ENCODE measurements at places on chromosomes 12 and 14.

DNA sequence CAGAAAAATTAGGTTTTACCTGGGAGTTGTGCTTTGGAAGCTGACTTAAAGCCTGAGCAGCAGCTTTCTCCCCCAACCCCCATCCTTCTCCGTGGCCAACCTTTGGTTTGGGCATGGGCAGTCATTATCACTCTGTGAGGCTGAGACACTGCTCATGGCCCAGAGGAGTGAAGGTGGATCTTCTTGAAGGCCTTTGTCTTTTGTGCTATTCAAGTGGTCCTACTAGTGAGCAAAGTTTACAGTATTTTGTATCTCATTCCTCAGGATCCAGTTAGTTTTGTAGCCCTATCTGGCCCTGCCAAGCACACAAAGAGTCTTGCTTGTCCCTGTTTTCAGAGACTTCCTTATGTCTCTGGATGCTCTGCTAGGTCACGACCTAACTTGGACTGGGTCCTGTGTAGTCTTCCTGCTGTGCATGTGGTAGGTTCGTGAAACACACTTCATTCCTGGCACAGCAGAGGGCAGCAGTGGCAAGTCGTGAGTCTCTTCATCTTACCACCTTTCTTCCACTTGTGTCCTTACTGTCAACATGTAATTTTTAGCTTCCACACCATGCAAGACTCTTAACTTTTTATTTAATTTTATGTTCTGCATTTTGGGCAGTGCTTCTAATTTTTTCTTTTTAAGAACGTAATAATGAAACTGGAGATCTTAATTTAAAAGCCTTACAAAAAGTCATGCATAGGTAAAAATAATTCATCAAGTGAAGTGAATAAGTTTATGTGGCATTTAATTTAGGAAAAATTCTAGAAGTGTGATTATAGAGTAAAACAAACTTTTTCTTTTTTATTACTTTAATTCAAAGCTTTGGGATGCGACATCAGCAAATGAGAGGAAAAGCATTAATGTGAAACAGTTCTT is 53.7 kb downstream of the APAF1 start:
- peak; percentile 27 for DNase-seq

- no peak for DNase-seq
Observed at GRCh38 chr14:74400031-74400685, 25.9 kb downstream of the SYNDIG1L start.

- no peak for DNase-seq
Observed at GRCh38 chr12:87768501-87769287, 260.5 kb downstream of the C12orf50 start.

- peak; percentile 83 for DNase-seq
Observed at GRCh38 chr14:54564868-54565784, 1.8 kb upstream of the SAMD4A start.

GRCh38 chr12:106285982-106286381 is 16.6 kb upstream of the TCP11L2 start:
- DNase-seq = no peak

- no peak for DNase-seq
Observed at GRCh38 chr12:108668542-108668941, 34.8 kb upstream of the SELPLG start.

DNA sequence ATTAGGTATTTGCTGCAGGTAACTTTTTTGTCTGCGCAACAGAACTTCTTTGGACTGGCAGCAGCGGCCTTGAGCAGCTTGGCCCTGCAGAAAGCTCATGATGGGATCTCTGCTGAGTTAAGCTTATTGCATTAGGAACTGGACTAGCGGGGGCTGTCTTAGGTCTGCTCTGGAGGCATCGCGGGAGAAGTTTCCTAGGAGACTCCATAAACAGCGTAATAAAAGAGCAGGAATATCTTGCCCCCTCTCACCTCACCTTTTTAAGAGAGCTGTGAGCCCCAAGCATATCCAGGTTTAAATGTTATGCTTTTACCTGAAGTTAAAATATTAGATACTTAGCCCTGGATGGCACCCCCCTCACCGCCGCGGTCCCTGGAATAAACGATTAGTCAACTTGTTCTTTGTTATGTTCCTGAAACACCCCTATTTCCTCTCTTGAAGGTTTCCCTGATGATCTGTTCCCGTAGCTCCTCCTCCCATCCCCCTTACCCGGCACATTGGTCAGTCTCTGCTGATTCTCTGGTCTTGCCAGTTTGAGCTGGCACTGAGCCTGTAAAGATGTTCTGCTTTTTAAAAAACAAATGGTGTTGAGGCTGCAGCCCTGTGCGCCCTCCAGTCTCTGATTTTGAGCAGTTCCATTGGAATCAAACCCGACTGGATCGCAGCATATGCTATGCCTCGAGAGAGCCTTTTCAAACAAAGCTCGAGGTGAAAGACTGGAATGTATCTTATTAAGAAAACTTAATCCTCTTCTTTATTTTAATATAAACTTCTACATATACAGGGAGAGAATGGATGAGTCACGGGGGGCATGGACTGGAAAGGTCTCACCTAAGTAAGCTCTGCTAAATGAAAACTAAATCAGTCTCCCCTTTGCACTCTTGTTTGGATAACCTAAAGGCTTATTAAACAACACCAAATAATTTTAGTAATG is 1.9 kb downstream of the MLXIP start:
- no peak for DNase-seq

DNA sequence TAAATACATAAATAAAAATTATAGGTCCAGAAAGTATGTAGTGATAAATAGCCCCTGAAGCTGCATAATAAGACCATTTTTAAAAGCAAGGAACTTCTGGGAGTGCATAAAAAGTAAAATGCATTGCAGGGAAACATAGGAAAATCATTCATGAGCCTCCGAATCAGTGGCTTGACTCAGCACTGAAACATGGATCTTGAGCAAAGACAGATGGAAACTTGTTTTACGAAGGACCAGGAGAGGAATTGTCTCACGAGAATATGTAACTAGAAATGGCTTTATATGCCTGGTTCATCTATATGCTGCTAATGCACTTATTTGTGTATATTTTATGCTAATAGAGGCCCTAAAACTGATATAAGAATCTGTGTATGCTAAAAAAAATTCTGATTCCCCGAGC is 14.7 kb downstream of the TMEM30B start:
- no peak for DNase-seq

DNA sequence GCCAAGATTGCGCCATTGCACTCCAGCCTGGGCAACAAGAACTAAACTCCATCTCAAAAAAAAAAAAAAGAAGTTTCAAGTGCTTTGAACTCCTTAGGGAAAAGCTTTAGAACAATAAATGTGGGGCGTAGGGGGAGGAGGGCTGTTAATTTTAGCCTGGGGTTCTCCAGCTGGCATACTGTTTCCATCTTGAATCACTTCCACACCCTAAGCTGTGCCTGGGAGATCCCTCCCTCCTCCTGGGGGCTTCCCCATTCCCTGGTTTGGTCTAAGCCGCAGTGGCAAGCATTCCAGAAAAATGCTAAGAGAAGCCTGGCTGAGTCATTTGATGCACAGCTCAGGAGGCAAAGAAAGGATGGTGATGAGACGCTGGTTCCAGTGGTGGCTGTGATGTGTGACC is 2.3 kb upstream of the ZNF384 start:
- DNase-seq = no peak

- no peak for DNase-seq
Observed at GRCh38 chr12:54937929-54938328, 46.6 kb downstream of the TESPA1 start.

GRCh38 chr12:2501464-2502191 is 293.1 kb upstream of the FKBP4 start:
- DNase-seq = no peak

DNA sequence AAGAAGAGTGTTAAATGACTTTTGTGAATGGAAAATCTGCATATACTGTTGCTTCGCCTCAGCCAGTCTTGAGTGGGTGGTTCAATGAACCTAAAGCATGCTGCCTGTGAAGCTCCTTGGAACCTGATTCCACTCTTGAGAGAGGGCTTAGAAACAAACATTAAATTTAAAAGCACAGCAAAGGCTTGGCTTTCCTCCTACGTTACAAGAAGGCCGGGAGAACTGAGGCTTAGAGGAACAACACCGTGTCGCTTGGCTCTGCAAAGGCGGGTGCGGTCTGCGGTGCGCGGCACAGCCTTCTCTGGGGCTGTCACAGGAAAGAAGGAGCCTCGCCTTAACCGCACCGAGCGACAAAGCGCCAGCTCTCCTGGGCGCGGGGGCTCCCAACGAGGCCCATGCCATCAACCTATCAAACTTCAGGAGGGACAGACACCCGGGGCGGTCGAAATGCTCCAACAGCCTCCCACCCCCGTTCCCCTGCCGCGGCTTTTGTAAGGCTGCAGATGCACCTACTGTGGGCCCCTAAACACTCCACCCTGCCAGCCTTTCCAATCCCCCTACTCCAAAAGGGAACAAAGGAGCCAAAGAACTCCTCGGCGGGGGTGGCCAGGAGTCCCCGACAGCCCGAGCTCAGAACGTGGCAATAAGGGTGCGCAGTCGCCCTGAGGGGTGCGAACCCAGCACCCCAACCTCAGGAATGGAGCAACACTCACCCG is 729 bp downstream of the OSBPL8 start:
- no peak for DNase-seq

DNA sequence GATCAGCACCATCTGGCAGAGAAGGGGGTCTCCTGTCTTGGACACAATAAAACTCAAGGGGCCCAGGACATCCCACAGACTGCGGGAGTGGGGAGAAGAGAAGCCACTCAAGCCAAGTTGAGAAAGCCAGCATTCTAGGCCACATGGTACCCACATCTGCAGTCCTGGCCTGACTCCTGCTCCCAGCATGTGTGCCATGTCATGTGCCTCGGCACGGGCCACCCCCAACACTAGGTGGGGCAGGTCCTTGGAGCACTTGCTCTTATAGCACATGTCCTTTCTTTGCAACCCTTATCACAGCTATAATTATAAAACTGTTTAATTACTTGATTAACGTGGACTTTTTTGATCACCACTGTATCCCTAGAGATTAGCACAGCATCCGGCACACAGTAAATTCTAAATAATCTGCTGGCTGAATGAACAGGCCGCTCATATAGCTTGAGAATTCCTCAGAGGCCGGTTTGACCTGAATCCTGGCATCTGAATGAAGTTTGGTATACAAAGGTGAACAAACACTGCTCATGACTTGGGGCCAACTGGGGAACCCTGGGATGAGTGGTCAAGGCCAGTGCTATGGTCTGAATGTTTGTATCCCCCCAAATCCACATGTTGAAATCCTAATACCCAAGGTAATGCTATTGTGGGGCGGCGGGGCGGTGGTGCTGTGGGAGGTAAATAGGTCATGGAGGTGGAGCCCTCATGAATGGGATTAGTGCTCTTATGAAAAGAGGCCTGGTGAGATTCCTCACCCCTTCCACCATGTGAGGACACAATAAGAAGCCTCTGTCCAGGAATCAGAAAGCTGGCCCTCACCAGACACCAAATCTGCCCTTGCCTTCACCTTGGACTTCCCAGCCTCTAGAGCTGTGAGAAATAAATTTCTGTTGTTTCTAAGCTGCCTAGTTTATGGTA is 6.6 kb downstream of the NCKAP5L start:
- DNase-seq = no peak

GRCh38 chr14:20194101-20194500 is 3.4 kb downstream of the OR11G2 start:
- no peak for DNase-seq

GRCh38 chr14:94049625-94050023 is 23.5 kb downstream of the OTUB2 start:
- DNase-seq = no peak

DNA sequence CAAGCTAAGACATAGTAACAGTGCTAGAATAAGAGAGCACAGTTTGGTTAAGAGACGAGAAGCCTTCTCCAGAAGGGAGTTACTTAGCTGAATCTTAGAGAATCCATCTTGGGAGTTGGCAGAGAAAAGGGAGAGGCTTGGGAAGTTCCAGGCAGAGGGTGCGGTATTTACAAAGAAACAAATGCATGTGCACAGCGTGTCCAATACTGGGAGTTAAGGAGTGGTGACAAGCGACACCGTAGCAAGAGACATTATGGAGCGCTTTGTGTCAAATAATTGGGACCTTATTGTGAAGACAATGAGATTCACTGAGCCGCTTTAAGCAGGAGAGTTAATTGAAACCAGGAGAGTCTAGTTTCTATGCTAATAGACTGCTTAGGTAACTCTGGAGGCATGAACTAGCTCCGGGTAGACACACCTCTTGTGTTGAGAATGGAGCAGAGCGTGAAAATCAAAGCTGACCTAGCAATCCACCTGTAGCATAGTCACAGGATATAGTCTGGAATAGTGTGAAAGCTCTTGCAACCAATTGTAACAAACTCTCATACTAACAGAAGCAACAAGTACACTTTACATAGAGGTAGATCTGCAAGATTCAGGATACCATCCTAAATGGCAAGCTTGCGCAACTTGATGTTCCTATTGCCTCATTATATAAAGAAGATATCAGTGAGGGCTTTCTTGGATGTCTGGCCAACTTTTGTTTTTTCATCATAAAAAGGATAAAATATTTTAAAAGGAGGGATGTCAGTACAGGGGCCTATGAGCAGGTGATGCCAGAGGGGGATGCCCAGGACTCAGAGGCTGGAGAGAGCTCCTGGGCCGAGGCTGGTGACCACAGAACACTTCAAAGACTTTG is 5.3 kb downstream of the ALDH1L2 start:
- no peak for DNase-seq

GRCh38 chr12:51087818-51088217 is 4.4 kb upstream of the CSRNP2 start:
- DNase-seq = no peak

DNA sequence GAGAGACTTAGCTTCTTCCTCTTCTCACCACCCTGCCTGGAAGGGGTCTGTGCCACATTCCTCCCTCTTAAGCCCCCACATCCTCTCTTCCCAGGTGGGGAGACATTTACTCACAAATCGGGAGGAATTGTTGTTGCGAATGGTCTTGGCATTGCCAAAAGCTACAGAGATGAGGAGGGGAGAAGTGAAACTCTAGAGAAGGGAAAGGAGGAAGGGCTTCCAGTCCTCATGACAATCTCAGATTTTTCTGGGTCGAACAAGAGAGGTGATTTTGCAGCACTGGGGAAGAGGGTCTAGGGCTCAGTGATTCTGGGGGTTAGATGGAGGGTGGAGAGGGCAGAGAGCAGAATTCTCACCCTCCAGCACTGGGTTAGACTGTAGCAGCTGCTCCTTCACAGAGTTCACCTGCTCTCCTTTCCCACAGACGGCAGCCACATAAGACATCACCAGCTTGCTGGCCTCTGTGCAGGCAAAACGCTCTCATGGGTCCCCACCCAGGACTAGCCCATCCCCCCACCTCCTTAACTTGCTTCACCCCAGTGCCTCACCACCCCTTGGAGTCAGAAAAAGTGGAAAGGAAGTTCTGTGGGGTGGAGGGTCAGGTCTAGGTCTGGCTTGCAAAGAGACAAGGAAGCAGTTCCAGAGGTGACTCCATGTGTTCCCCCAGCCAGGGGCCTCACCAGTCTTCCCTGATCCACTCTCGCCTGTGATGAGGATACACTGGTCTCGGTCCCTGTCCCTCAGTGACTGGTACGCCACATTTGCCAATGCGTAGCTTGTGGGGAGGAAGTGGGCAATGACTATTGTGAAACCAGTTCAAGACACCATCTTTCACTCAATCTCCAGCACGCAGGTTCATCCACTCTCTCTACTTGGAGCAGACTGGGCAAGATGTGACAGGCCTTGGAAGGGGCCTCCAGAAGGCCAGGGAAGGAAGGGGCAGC is 2.7 kb downstream of the MYO1A start:
- no peak for DNase-seq

DNA sequence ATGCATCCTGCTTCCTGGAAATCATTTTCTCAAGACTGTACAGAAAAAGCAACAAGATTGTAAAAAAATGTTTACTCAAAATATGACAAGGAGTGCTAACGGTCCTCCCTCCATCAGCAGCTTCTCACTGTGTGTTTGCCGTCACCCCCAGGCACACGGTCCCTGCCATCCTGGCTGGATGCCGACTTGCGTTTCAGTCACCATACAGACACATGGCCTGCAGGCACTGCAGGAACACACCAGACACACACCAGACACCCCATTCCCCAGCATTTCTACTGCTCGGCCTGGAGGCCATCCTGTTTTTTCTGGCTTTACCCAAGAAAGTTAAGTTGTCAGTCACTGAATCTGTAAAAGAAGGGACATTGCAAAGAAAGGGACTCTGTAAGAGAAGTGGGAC is 10.8 kb downstream of the KCNK10 start:
- no peak for DNase-seq

All from NCI-H1930 (cell line).